ENCODE measurements at places on chromosomes 16 and 17.

GRCh38 chr16:58419241-58419990 lies 27.1 kb downstream of the GINS3 start:
- DNase-seq: no peak

DNA sequence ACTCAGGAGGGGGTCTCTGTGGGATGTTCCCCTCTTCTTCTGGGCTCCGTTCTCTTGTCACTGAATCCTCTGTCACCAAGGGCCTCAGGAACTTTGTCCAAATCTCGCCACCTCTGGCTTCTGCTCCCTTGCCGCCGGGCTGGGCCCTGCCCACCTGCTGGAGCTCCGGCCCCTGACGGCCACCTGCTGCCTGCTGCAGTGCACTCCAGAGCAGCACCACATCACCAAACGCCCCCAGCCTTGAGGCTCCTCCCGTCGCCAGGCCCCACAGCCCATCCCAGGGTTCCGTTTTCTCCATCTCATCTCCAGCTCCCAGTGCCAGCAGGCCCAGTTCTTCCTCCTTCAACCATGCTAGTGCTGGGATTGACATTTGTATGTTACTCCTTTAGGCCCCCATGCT lies 43.6 kb downstream of the FOXL1 start:
- no peak for DNase-seq

DNA sequence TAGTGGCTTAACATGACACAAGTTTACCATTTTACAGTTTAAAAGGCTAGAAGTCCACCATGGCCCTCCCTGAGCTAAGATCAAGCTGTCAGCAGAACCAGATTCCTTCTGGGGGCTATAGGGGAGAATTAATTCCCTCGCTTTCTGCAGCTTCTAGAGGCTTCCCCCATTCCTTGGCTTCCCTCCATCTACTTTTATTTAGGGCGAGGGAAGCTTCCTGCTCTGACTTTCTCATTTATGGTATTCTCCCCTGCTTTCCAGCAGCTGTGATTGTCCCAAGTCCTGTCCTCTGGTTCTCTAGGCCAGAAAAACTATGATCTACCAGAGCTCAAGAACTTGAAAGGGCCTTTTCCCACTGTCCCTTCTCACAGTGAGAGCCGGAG lies 4.3 kb downstream of the CETP start:
- DNase-seq: no peak

DNA sequence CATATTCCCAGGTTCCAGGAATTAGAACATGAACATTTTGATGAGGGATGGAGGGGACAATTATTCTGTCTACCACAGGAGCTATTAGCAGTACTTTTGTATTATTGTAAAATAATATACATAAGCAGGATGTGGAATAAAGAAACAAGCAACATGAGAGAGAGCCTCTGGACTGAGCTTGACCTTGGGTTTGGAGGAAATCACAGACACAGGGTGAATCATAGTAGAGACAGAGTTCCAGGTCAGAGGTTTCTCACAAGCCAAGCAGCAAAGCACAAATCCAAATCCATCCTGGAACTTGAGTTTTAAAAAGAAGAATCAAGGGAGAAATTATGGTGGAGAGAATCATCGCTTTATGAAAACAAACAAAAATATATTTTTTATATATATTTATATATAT lies 5.1 kb downstream of the KRT31 start:
- DNase-seq: no peak

GRCh38 chr16:85943711-85944110 lies 44.7 kb downstream of the IRF8 start:
- DNase-seq: peak; percentile 12
